Vagina (tissue), 2 donors: ENCODE measurements at places on chromosomes 5 and 9.
A peak's percentile ranks its signal among the peaks of the same experiment; 100 is the strongest.

DNA sequence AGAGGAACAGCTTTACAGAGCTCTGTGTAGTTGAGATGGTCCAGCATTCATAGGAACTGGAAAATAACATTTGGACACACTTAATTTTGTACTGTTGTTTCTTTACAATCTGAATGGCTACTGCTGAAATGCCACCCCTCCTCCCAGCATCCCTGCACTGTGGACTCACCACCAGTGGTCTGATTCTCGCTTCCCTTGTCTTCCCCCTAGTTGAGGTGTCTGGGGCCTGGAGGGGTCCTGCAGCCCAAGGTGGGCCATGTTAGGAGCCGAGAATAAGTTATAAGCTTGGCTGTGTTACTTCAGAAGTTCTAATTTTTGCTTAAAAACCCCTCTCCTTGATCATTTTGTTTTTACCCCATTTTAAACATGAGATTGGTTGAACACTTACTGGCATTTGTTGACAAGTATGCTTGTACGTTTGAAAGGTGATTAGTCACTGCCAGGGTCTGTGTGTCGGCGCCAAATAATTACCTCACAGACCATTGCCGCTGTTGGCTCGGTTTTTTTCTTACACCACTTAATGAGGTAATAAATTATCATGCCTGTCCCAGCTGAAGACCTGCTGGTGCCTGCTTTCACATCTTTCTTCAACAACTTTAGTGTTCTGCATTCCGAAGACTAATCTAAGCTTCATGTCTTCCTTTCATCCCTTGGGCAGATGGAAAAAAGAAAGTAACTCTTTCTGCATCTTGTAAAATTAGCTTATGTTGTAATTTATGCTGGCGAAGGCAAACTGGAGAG lies 65.8 kb downstream of the MCCC2 start:
- DNase-seq: no peak

GRCh38 chr9:98117984-98118639 lies 910 bp downstream of the TRIM14 start:
- DNase-seq: no peak

DNA sequence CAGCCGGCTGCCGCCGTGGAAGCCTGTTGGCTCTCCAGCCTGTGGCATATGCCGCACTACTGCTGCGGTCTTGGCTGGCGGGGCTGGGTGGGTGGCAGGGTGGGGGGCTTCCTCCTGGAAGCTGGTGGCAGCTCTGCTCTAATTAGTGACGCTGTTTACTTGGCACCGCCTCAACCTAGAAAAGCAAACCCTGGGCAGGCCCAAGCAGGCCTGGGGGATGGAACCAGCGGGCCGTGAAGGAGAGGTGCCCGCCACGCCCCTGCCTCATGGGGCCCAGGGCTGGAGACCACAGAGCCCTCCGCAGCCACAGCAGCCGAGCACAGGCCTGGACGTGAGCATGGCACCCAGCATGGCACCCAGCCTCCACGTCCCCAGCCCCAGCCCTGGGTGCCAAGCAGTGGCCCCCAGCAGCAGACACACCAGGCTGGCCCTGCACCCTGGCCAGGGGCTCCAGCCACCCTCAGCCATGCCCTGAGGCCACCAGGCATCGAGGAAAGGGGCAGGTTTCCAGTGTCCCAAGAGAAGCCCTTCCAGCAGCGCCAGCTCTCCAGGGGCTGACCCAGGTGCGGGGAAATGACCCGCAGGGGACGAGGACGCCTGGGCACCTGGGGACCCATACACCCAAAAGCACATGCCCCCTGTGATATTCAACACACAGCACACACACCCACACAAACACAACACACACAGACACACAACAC lies 5.4 kb upstream of the CCDC187 start:
- no peak for DNase-seq

DNA sequence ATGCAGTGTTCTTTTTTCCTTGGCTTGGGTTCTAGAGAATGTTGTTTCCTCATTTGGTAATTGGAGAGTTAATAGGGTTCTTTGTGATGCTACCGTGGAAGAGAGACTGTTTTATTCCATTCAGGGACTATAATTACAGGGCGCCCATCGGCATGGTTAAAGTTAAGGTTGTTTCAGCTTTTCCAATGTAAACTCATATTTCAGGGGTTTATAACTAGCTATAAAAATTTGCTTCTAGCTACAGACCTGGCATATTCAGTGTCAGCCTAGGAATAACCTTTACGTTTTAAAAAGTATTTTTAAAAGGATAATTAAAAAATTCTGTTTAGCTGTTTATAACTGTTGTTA lies 99.1 kb downstream of the AOPEP start:
- DNase-seq: no peak

DNA sequence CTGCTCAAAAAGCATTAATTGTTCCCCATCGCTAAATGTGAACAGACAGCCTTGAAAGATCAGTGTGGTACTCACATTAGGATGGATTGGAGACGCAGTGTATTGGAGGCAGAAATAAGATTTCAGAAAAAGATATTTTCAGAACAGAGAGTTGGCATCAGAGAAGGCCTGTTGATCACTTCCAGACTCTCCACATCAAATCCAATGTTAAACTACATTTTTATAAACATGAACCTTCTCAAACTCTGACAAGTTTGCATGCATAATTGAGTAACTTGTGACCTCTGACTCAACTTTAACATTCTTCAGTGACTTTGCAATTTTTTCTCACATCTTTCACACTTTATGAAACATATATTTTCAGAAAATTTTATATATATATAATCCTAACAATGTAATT lies 919.6 kb upstream of the SEMA6A start:
- no peak for DNase-seq

- DNase-seq: no peak
Measured at GRCh38 chr9:3868012-3868411, 342.2 kb upstream of the RFX3 start.

GRCh38 chr9:71592400-71592799 lies 175.9 kb downstream of the CEMIP2 start:
- no peak for DNase-seq

DNA sequence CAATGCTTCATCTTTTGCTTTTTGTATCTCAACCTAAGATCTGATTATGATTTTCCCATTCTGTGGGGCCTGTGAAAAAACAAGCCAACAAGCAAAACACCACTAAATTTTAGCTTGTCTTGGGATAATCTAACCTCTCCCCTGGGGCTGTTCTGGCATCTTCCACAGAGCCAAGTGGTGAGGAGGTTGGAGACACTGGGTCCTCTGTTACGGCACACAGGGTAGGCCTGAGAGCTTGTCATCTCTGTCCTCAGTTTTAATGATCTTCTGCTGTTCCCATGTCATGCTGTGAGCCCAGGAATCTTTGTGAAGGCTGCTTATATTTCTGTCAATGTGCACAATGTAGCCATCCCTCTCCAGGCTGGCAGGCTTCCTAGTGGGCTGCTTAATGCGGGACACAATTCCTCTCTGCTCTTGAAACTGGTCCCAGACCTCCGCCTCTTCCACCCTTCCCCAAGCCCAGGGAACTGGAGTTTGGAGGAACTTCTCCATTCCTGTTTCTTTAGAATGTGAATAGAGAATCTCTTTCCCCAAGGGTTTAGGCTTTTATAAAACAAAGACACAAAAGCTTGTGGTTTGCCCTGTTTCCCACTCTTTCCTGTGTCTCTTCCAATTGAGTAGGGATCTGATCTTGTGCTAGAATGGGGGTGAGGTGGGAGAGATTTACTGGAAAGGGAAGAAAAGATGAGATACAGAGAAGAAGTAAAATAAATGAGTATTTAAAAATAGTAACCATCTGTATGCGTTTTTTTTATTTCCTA lies 30.9 kb upstream of the SEMA6A start:
- DNase-seq: no peak

- DNase-seq: no peak
Measured at GRCh38 chr5:55211184-55211874, 15.8 kb downstream of the MCIDAS start.

DNA sequence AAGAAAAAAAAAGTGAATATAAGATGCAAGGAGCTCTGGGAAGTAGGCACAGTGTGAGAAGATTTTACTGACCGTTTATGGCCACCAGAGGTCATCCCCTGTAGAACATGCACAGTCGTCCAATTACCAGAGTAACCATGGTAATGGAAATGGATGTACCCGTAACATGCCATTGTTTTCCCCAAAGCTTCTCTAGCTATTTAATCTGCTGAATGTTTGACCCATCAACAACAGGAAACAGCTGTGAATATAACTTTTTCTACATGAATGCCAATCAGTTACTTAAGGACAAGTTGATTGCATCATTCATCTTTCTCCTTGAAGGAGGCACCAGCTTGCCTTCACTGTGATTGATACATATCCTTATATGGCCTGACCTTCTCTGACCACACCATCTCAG lies 1967.0 kb upstream of the CDH9 start:
- DNase-seq: no peak

GRCh38 chr9:113471143-113471542 lies 7.6 kb downstream of the RGS3 start:
- DNase-seq: peak; percentile 13

DNA sequence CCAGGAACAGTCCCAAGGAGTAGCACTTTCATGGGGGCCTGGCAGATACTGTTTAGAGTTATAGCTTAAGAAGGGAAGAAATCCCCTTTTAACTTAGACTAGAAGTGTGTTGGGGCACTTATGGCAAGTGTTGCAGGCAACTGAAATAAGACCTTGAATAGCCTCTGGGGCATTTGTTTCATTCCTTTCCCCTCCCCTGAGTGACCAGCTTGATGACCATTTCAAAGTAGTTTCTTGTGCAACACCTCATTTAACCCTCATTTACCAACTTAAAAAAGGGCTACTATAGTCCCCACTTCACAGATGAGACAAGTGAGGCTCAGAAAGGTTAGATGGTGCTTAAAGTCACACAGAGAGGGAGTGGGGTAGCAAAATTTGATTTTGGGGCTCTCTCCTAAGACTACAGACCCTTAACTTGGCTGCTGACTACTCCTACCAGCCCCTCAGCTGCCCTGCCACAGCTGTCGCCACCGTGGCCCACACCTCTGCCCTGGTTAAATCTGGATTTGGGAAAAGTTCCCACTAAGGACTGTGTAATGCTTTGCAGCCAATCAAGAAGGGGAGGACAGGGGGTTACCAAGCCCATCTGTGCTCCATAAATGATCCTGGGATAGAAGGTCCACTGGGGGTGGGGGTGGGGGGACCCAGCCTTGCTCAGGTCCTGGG lies 5.5 kb downstream of the PDLIM4 start:
- no peak for DNase-seq

- no peak for DNase-seq
Measured at GRCh38 chr9:4276856-4277255, 23.0 kb downstream of the GLIS3 start.

DNA sequence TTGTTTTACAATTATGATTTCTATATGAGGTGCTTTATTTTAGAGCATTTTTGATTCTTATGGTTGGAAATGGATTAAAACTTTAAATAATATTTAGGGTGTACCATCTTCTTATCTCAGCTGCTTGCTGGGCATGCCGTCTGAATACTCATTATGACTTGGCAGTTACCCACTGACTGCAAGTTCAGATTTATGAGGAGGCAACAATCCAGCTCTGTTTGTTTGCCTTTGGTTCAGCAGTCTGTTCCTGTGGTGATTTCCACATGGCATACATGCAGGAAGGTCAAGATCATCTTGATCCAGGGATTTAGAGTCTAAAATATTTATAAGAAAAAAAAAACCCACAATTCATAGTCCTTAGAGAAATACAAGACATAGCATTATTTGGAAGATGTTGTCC lies 1254.5 kb upstream of the NUDT12 start:
- no peak for DNase-seq

DNA sequence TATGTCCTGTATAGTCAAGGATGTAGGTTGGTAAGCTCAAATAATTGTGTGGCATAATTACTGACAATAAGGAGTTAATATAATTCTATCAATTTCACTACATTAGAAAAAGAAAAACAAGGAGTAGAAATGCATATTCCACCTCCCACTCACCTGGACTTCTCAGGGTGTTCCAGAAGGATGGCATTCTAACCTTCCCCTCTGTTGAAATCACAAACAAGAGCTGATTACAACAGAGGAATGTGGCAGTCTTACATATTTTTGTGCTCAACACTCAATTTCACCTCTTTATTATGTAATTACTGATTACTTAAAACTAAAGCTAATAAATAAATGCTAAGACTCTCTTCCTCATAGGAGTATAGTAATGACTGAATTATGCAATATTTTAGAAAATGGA lies 745.3 kb downstream of the DTWD2 start:
- DNase-seq: no peak
